ENCODE measurements at places on chromosomes 4 and X.

GRCh38 chr4:73589887-73590801 is 30.1 kb downstream of the RASSF6 start:
- DNase-seq, result no peak

DNA sequence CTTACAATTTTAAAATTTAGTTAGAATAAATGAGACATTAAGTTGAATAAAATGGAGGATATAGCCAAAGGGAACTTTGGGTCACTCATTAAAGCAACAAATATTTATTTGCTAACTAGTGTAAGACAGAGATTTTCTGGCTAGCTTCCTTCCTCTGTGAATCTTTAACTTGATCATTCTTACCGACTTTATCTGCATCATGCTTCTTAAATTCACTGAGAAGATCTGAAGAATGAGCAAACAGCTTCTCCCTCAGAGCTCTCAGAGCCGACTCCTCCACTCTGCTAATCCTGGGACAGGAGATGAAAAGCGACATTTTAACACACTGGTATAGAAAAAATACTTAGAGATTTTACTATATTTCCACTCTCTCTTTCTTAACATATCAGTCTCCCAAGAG is 35.1 kb downstream of the PPEF2 start:
- DNase-seq, result no peak

DNA sequence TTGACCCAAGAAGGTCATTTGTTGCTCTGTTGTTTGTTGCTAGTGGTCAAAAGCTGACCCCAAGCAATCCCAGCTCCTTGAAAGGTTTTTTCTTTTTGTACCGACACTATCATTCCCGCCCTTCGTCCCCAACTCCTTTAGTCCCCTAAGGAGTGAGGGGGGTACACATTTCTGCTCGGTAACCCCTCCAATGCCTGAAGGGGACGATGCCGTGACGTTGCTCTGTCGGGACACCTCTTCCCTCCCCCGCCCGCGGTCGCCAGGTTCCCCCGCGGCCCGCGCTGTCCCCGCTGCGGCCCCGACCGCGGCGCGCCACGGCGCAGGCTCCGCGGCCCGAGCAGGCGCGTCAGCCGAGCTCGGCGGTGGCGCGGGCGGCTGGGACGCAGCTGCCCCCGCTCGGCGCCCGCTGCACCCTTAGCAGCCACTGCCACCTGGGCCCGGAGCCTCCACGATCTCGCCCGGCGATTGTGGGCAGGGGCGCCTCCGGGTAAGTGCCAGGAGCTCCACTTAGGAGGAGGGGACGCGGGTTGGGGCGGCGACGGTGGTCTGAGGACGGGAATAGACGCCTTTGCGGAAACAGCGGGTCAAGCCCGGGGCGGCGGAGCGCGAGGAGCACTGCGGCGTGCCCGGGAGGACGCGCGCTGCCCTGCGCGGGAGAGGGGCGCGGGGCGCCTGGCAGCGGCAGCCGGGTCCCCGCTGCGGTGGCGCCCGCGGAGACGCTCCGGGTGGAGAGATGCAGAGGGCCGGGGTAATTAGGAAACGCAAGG is at the start of gene GLRB:
TSS of gene GLRB (plus strand) at position 340 of the 767 bp plus-strand sequence. CDS start 1,875 bp downstream, outside the sequence.
- no peak for DNase-seq

DNA sequence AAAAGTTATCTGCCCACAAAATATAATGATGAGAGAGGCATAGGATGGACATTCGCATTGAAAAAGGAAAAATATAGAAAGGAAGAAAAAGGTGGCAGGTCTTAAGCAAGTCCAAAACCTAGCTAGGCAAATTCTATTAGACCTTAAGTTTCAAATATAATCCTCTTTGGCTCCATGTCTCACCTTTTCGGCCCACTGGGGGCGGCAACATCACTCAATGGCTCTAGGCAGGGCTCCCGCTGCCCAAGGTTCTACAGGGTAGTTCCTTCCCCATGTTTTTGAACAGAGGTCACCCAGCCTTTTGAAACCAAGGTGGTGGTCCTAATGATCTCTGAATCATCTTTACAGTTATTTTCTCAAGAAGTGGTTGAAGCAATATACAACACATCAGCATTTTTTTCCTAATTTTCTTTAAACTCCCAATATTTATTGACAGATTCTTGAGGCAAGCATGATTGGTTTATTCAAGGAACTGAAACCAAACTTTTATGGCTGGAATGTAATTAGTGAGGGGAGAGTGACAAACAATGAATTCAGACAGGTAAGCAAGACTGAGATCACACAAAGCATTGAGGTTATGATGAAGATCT is 309.4 kb downstream of the ANTXR2 start:
- no peak for DNase-seq

DNA sequence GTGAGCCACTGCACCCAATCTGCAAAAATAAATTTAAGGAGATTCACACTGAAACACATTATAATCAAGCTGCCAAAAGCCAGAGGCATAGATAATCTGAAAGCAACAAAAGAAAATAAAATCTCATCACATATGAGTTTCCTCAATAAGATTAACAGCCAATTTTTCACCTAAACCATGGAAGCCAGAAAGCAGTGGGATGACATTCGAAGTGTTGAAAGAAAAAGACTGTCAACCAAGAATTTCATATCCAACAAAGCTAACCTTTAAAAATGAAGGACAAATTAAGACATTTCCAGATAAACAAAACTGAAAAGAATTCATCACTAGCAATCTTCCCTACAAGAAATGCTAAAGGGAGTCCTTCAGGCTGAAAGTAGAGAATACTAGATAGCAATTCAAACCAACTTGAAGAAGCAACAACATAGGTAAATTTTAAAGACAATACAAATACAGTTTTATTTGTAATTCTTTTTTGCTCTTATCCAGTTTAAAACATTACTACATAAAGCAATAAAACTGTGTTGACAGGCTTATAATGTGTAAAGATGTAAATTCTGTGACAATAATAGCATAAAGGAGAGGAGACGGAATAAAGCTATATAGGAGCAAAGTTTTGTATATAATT is 23.1 kb upstream of the KLHL8 start:
- DNase-seq, result no peak

DNA sequence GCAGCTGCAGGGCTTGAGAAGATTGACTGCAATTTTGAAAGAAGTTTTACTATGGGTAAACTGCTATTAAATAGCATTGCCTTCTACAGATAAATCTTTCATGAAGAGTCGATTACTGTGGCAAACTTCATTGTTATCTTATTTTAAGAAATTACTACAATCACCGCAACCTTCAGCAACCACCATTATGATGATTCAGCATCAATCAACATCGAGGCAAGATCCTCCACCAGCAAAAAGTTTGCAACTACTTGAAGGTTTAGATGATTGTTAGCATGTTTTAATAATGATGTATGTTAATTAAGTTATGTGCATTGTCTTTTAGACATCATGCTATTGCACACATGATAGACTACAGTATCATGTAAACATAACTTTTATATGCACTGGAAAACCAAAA is 1511.0 kb downstream of the FSTL5 start:
- DNase-seq, result no peak

DNA sequence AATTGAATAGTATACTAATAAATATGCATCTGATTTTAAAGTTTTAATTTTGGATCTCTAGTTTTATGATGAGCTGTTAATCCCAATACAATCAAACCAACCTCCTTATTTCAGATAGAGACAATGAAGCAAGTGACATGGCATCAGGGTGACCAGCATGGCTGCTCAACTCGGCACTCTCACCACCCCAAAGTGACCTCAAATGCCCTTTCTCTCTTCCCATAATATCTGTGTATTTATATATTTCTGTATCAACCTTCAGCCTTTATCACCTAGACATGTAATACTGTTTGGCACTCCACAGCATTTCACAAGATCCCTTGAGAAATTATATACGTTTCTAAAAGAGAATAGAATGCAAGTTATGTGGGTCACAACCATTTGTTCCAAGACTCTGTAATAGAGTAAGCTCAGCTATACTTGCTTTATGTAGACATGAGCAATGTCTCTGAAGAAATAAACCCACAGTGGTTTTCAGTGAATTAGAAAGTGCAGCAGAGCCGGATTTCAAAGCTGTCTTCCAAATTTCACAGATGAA is 1623.2 kb upstream of the PABPC4L start:
- DNase-seq, result no peak

DNA sequence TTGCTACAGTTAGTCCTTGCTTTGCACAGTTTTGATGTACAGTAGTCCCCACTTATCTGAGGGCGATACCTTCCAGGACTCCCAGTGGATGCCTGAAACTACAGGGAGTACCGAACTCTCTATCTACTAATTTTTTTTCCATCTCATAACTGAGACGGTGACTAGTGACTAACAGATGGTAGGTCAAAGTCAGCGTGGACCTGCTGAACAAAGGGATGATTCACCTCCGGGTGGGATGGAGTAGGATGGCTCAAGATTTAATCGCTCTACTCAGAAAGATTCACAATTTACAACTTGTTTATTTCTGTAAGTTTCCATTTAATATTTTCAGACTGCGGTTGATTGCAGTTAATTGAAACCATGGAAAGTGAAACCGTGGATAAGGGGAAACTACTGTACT is 655.8 kb downstream of the ZNF674 start:
- no peak for DNase-seq

DNA sequence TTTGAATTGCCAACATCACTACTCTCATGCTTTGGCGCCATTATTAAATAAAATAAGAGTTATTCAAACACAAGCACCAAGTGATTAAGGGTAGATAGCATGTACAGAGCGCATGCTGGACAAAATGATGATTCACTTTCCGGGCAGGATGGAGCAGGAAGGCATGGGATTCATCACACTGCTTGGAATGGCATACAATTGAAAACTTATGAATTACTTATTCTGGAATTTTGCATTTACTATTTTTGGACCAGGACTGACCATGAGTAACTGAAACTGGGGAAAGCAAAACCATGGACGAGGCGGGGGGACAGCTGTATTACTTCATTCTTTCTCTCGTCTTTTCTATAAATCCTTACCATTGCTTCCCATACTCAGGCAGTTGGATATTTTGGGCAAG is 28.5 kb upstream of the FGF5 start:
- DNase-seq, result no peak

DNA sequence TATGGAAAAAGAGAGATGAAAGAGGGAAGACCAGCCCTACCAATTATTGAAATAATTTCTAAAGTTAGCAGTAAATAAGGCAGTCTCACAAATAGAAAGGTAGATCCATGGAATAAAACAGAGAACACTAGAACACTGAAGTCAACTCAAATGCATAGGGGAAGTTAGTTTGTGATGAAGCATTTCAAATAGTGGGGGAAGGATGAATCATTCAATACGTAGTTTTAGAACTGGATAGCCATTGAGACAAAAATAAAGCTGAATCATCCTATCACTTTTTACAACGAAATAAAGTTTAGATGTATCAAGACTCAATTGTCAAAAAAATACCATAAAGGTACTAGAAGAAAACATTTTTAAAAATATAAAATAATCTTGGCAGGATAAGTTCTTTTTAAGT is 143.2 kb upstream of the DGKK start:
- no peak for DNase-seq

DNA sequence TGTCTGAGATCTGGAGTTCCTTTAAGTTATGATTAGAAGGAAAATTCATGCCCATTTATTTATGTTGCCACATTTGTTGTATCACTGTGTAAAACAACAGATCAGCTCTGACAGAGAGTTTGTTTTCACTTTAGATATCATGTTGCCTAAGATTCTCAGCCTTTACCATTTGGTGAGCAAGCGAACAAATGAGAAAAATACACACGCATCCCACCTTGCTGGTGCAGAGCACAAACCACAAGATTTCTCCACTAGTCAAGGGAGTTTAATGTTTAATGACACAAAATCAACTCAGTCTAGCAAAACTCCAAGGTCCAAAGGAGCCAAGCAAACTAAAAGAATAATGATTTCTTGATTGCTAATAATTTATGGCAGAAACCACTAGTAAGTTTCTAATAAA is 27.7 kb downstream of the FGF5 start:
- DNase-seq, result no peak

DNA sequence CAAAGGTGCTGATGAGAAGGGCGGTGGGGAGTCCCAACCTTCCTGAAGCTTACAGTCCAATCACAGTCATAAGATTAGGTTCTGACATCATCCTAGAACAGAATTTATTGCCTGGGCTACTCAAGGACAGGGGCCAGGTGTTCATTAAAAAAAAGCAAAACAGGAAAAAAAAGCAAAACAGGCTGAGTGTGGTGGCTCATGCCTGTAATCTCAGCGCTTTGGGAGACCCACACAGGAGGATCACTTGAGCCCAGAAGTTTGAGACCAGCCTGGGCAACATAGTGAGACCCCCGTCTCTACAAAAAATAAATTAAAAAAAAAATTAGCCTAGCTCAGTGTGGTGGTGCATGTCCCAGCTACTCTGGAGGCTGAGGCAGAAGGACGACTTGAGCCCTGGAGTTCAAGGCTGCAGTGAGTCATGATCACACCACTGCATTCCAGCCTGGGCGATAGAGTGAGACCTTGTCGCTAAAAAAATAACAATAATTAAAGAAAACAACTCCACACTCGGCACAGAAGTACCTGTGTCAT is 3.0 kb downstream of the RAB9A start:
- no peak for DNase-seq

DNA sequence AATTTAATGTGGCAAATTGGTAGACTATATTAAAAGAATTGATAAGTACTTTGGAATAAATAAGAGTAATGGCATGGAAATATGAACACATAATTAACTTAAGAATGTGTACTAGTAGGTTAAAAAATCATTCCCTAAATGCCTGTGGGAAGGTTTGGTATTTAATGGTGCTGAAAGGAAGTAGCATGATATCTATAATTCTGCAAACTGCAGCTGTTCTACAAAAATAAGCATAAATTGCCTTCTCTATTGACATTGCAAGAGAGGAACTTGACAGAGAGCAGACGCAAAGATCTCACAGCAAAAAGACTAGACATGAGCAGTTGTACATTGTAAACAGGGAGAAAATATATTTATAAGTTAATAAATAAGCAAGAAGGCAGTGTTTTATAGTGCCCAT is 752.5 kb upstream of the PCDH10 start:
- DNase-seq, result no peak

DNA sequence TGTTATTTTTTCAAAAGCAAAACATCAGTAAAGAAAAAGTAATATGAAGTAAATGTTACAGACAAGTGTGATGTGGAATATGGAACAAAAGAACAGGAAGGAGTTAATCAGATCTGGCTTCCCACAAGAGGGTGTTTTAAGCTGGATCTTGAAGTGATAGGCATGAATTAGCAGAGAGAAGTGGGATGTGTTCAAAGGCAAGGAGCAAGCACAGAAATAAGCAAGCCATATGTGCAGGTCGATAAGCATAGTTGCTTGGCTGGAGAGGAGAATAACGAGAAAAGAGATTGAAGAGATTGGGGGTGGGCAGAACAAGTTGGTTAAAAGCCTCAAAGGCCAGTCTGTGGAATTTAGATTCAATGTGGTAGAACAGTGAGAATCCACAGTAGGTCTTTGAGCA is 60.9 kb upstream of the PRPS1 start:
- DNase-seq, result no peak

DNA sequence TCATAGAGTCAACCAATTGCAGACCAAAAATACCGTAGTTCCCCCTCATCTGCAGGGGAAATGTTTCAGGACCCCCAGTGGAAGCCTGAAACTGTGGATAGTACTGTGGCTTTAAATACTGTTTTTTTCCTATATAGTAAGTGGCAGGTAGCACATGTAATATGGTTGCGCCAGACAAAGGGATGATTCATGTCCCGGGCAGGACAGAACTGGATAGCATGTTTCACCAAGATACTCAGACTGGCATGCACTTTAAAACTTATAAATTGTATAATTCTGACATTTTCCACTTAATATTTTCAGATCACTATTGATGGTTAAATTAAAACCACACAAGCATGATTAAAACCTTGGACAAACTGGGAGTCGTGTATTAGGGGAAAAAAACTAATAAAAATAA is 276.3 kb upstream of the AGA start:
- no peak for DNase-seq

All from stimulated activated CD4-positive, alpha-beta T cell treated with anti-CD3 and anti-CD28 coated beads, Interleukin-4, amount 100 ng/mL, for 48 hours (primary cell).